ENCODE measurements at places on chromosomes 13 and 19. TPM values are rescaled to one million over a fixed set of nuclear protein-coding genes. Genes with fewer than 3 reads are reported as not detected.

- peak; percentile 40 for ATAC-seq
Measured at GRCh38 chr19:35845215-35846037, 6.9 kb downstream of the NPHS1 start.

The PEX11G gene
- total RNA-seq: 0.66 TPM

GRCh38 chr19:53875602-53876325, 6.2 kb upstream of the PRKCG start:
- no peak for ATAC-seq

The FLT1 gene
- total RNA-seq: 3.0 TPM

DNA sequence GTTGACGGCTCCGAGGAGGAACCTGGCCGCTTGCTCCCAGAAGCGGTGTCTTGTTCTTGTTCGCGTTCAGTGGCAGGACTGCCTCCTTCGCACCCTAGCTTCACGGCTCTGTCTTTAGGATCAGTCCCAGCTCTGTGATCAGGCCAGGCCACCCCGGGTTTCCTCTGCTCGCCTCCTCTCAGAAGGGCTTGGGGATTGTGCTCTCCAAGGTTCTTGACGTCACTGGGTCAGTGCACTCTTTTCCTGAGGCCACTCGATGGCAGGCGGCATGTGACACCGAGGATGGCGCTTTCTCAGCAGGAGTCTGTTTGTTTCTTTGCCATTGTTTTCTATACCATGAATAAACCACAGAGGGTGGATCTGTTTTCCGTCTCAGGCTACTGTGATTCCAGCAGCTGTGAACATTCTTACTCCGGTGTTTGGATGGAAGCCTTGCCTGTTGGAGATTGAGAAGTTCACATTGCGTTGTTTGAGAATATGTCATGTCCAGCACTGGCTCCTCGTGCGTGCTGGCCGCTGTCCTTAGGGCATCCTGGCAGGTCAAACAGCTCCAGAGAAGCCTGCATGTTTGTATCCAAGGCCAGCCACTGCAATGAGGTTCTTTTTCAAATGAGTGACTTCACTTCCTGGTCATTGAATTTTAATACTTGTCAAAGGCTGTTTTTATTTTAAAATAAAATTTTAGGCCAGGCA, 44.5 kb downstream of the SLC7A9 start:
- no peak for ATAC-seq

- ATAC-seq: peak; percentile 90
Measured at GRCh38 chr19:40724855-40725254, 7.9 kb downstream of the ITPKC start.

Data from activated T-helper 17 cell treated with anti-CD3 and anti-CD28 coated beads, Interleukin-2, amount 50 U/mL, for 72 hours (primary cell).